ENCODE measurements at places on chromosomes 1 and 21.

DNA sequence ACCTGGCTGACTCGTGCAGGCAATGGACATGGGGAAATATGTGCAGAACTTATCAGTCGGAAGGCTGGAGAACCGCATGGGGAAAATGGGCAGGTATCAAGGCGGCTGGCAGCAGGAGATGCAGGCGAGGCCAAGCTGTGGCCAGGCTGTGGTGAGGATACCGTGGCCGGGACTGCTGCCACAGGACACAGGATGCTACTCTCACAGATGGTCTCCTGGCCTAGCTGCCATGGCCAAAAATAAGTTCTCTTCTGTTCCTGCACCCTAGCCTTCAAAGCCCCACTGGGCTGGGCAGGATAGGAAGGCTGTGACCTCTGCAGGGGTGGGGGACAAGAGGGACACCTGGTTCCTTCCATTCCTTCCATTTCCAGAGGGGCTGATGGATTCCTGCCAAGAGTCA is 26.4 kb downstream of the TEX35 start:
- no peak for DNase-seq

DNA sequence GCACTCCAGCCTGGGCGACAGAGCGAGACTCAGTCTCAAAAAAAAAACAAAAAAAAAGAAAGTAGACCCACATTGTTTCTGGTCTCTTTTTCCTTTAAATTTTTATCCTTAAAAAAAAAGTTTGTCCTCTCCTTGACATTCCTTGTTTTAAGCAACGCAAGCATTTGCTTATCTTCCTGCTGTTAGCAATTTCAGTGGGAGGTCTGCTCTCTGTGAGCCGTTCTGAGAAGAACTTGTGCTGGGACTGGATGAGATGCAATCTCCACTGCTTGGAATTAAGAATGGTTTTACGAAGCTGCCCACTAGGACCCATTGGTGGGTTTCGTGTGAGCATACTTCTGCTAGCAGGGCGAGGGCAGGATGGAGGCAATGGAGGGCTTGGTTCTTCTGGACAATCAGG is 225.1 kb upstream of the TMEM51 start:
- DNase-seq = no peak

GRCh38 chr21:34815831-34816705 is 147.3 kb downstream of the CLIC6 start:
- DNase-seq = no peak

DNA sequence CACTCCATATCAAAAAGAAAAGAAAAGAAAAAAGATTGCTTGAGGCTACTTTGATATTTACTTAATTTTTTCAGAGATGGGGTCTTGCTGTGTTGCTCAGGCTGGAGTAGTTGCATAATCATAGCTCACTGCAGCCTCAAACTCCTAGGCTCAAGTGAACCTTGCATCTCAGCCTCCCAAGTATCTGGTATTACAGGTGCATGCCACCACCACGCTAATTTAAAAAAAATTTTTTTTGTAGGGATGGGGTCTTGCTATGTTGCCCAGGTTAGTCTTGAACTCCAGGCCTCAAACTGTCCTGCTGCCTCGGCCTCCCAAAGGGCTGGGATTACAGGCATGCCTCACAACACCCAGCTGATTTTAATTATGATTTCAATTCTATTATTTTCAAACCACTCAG is 38.2 kb downstream of the RTCA start:
- no peak for DNase-seq

DNA sequence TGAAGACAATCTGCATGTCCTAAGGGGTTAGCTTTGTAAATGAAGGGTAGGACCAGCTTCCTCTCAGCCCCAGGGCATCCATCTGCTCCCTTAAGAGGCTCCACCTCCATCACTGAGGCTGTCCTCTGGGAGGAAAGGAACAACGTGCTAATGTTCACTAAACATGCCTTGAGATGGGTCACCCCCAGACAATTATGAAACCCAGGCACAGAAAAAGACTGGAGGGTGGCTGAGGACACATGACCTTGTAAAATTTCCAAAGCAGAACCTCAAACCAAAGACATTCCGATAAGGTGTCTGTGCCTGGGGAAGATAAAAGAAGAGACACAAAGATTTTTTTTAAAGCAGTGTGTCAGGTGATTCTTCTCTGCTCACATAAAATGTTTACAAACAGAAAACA is 37.6 kb upstream of the ZNF124 start:
- no peak for DNase-seq

- DNase-seq = no peak
These were observed 55.2 kb downstream of the SLC9A1 start for GRCh38 chr1:27099587-27100334.

DNA sequence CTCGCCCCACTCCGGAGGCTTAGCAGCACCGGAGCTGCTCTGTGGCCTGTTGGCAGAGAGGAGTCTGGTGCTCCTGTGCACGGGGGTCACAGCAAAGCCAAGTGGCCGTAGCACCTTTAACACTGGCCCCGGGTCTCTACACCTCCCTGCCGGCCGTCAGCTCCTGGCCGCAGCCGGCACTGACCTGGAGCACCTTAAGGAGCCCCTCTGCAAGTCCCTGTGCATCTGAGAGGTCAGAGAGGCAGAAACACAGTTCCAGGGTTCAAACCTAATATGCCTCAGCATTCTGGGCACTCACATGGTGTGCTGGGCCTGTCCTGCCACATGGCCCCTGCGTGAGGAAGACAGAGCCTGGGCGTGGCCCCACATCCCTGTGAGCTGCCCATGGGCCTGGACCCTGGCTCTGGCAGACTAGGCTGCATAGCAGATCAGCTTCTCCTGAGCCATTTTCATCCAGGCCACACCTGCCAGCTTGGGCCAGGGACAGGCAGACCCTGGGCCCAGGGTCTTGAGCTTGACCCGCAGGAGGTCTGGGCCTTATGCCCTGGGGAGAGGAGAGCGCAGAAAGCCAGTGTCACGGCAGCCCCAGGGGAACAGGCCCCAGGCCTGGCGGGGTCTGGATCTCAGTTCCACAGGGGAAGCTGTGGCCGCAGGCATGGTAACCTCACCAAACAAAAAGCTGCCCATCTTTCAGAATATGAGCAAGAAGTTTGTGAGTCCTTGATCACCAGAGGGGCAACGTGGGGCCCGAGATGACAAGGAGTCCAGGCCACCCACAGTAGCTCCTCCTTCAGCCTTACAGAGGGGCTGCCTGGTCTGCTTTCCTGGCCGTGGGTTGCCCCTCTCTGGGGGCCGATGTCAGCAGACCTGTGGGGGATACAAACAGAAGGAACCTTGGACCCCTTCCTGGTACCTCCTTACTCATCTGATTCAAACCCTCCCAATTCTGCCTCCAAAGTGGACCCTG is 146.0 kb upstream of the COL6A1 start:
- DNase-seq = no peak

GRCh38 chr1:22654692-22655091 is 1.7 kb downstream of the C1QB start:
- no peak for DNase-seq

GRCh38 chr1:27886744-27887143 is 14.4 kb downstream of the THEMIS2 start:
- no peak for DNase-seq

GRCh38 chr1:64497088-64497883 is 27.4 kb downstream of the CACHD1 start:
- no peak for DNase-seq

DNA sequence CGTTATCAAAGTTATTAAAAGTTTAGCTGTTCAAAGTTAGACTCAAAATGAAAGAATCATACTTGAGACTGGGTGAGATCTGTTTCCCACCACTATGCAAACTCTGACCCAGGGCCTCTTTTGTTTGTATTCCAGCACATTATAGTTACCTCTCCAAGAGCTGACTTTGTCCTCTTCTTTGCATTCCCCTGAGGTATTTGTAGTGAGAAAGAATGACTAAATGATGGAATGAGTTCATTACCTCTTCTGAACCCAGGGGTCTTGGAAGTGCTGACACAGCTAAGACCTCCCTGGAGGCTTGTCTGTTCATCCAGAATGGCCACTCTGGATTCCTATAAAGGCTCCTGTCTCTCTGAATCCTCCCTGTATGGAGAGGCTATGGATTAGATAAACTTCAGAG is 62.4 kb downstream of the FGGY start:
- no peak for DNase-seq

DNA sequence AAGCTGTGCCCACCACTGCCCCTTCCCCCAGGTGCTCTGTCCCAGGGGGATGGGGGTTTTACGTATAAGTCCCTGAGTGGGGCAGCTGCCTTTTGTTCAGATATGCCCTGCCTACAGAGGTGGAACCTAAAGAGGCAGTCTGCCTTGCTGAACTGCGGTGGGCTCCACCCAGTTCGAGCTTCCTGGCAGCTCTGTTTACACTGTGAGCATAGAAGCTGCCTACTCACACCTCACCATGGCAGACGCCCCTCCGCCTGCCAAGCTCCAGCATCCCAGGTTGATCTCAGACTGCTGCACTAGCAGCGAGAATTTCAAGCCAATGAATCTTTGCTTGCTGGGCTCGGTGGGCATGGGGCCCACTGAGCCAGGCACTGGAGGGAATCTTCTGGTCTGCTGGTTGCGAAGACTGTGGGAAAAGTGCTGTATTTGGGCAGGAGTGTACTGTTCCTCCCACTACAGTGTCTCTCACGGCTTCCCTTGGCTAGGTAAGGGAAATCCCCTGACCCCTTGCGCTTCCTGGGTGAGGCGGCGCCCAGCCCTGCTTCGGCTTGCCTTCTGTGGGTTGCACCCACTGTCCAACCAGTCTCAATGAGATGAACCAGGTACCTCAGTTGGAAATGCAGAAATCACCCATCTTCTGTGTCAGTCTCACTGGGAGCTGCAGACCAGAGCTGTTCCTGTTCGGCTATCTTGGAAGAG is 17.6 kb upstream of the RWDD3 start:
- DNase-seq = no peak

GRCh38 chr1:27031235-27032118 is 18.8 kb upstream of the TENT5B start:
- DNase-seq = peak; percentile 18

DNA sequence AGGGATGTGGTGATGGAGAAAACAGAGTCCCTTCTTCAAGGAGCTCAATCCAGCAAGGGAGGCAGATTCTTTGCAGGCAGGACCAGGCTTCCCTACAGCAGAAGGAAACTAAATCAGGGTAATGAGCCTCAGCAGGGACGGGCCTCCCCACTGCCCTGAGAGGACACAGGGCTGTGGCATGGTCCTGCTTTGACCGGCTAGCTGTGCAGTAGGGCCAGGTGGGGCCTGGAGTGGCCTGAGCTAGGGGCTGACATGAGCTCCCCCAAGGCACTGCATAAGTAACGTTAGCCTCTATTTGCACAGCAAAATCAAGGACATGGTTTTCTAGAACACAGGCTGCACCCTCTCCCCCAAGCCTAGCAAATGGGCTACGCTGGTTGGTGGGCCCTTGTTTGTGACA is 162.9 kb downstream of the RYR2 start:
- no peak for DNase-seq

DNA sequence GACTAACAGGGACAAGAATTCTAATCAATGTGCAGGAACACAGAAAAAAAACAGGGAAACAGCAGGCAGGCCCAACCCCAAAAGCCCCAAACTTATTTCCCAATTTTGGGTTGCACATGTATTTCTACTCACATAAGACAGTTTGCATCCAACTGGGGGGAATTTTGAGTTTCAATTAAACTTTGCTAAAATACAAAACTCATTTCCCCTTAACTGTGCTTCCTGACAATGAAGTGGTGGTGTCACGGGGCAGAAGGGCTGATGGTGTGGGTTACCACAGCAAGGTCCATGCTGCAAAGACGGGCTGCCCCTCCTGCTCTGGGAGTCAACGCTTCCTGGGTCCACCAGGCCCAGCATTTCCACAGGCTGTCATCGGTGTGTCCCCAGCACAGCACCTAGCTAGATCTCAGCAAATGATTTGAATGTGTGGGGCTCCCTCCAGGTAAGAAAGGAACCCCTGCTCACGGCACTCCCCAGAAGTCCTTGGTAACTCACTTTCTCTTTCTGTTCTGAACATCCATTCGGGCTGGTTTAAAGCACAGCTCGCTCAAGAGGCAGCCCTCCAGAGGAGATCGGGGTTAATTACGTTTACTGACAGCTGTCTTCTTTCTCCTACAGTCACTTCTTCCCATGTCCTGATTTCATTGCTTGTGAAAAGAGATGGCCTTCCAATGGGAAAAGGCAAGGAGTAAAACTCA is 27.4 kb downstream of the HIVEP3 start:
- peak; percentile 45 for DNase-seq

- no peak for DNase-seq
These were observed 17.0 kb downstream of the TNNT2 start for GRCh38 chr1:201360486-201360885.

DNA sequence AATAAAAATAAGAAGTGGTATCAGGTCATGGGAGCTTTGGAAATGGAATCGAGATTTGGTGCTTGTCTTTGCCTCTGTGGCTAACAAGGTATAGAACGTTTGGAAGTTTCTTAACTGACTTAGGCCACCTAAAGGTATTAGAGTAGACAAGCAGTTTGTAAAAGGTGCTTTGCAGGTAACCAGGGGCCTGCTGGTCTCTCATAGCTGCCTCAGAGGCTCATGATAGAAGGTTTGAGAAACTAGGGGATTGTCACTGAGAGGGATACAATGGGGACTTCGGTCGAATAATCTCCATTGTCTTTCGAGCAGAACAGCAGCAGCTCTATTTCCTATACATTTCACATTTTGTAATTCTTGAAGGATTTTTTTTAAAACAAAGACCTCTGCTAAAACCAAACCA is 37.6 kb downstream of the C21orf91 start:
- DNase-seq = no peak

DNA sequence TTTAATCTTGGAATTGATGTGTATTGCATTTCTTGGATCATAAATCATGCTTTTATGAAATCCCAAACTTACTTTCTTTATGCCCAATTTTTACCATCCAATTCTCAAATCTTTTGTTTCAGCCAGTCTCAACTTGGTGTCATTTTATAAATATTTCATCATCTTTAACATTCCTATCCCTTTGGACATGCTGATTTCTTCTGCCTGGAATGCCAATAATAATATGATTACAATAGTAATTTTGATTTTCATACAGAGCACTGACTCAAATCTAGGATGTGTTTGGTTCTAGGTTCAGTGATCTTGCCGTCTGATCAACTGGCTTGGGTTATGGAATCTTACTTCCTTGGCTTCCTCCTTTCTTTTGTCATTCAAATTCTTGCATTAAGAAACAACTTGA is 12.8 kb downstream of the RRP15 start:
- no peak for DNase-seq

DNA sequence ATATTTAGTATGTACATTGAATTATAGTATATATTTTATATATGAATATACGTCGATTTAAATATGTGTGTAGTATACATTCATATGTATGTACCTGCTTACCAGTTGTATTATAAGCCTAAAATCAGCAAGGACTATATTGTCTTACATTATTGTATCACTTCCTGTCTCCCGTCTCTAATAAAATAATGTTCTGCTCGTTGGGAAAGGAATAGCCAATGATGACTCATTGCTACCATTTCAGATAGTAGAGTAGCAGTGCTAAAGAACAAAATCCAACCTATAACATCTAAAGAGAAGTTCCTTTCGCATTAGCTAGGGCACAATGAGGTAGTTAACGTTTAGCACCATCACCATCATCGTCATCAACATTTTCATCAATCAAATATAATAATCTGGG is 39.9 kb upstream of the SMYD2 start:
- no peak for DNase-seq

All from NCI-H1092 treated with DMSO at 0.1 percent for 48 hours (cell line).